ENCODE measurements at places on chromosomes 7 and 10.

DNA sequence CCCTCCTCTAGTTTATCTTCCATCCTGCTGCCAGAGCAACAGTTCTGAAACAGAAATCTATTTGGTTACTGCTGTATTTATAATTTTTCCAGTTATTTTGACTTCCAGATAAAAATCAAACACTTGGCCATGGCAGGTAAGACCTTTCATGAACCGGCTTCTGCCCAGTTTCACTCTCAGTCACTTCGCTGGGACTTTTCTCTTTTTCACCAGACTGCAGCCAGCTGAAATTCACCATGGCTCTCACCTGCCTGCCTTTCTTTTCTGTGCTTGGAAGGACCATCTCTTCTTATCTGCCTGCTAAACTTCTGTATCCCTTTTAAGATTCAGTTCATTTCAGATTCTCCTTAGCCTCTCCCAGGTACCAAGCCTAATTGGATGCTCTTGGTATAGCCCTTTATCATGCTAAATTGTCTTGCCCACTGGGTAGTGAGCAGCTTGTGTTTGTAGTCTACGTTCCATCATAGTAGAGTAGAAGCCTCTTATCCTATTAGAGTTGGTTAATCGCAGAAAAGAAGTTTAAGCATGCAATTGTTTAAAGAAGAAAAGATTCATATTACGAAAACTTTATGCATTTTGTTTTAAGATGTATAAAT is 71.7 kb downstream of the TAF3 start:
- DNase-seq = no peak

- DNase-seq = no peak
These were observed 114.7 kb downstream of the CHN2 start for GRCh38 chr7:29309041-29309854.

- no peak for DNase-seq
These were observed at the start of gene WDFY4 for GRCh38 chr10:48684792-48685623. WDFY4 (plus strand) TSS chr10:48684873; CDS start chr10:48709733, 24,860 bp downstream.

GRCh38 chr7:146067880-146068279 is 48.7 kb upstream of the CNTNAP2 start:
- no peak for DNase-seq

GRCh38 chr10:112250555-112250954 is 32.6 kb upstream of the TECTB start:
- DNase-seq = peak; percentile 1

GRCh38 chr10:72234560-72235095 is 18.6 kb upstream of the ASCC1 start:
- DNase-seq = no peak

DNA sequence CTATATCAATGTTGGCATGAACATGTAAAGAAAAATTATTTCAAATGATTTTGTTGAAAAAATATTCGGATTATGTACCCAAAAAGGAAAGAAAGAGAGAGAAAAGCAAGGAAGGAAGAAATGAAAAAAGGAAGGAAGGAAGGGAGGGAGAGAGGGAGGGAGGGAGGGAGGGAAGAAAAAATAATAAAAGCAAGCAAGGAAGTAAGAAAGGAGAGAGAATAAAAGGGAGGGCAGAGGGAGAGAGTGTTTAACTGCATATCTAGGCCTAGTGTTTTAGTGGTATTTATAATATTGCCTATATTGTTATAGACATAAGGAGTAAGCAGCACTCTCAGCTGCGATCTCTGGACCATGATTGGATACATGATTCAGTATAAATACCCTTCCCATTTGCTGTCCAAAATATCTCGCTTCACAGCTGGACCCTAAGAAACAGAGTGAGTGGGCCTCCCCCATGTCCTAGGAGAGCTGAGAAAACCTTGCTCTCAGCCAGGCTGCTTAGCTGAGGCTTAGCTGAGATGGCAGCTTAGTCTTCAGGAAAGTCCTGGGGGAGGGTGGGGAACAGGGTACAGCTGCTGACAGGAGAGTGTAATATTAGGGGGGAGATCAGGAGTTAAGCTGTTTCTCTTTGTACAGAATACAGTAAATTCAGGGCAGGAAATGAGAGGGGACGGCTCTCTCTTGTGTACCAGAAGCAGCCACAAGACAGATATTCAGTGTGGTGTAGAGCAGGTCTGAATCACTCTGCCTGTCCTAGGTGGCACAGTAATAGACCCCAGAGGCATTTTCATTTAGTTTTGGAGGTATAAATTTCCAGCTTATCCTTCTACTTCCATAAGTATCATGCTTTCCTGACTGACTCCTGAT is 66.8 kb upstream of the TARP start:
- DNase-seq = no peak

DNA sequence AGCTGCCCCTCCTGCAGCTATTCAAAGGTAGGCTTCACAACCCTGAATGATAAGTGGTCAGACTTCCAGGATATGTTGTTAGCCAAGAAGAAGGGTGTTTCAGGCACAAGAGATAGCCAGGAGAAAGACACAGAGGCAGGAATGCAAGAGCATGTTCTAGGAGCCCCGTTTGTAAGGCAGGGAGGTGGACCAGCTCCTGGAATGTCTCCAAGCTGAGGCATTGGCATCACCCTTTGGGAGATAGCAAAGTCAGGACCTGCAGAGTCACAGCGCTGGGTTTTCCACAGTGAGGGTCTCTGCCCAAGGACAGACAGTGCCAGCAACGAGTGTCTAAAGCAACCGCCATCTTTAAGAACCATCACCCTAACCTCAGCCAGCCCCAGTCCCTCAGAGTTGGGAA is 484.5 kb upstream of the ZMIZ1 start:
- DNase-seq = no peak

GRCh38 chr10:49025347-49025983 is 85.8 kb upstream of the LRRC18 start:
- no peak for DNase-seq

DNA sequence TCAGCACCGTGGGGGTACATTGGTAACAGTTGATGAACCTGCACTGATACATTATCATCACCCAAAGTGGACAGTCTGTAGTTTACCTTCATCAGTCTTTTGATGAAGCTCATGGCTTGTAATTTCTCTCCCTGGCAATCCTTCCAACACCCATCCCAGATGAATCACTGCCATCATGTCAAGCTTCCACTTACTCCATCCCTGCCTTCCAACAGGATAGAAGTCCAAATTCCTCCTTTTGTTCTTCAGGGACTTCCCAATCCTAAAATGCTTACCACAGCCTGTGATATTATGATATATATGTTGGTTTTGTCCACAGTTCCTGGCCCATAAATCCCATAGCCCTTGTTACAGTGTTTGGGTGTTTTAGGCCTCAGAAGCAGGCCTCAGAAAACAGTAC is 16.1 kb downstream of the SNX10 start:
- DNase-seq = no peak

DNA sequence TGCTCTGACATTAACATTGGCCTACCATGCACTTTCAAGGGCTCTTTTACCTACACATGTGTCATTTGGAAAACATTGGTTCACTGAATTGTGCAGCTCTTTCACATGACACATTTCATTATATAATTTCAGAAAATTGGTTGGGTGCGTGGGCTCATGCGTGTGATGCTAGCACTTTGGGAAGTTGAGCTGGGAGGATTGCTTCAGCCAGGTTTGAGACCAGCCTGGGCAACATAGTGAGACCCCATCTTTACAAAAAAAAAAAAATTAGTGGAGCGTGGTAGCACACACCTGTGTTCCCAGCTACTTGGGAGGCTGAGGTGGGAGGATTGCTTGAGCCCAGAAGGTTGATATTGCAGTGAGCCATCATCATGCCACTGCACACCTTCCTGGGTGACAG is 3.9 kb downstream of the TASOR2 start:
- DNase-seq = no peak

DNA sequence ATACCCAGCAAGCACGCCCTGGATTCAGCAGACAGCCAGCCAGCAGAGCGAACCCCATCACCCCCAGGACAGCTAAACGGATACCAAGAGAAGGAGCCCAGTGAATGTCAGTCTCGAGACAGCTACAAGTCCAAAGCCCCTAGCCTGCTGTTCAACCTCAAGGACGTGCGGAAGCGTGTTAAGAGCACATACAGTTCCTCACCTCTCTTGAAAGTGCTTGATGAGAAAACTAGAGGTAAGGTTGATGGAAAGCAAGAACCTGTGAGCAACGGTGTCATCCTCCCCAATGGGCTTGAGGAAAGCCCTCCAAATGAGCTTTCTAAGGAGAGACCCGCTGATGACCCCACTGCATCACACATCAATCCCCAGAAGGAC is 24.9 kb downstream of the C10orf71 start:
- no peak for DNase-seq

DNA sequence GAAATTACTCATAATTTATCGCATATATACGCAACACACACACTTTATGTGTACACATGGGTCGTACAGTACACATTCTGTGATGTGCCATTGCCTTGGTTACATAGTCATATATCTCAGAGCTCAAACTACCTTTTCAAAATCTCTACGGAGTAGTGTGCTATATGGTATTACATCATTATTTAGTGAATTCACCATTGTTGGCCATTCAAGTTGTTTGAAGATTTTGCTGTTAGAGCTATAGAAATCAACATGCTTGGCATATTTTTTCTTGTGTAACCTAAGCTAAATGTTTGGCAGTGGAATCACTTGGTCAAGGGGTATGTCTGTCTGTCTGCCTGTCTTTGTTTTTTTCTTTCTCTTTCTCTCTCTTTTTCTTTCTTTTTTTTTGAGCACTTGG is 42.0 kb upstream of the MMD2 start:
- no peak for DNase-seq

DNA sequence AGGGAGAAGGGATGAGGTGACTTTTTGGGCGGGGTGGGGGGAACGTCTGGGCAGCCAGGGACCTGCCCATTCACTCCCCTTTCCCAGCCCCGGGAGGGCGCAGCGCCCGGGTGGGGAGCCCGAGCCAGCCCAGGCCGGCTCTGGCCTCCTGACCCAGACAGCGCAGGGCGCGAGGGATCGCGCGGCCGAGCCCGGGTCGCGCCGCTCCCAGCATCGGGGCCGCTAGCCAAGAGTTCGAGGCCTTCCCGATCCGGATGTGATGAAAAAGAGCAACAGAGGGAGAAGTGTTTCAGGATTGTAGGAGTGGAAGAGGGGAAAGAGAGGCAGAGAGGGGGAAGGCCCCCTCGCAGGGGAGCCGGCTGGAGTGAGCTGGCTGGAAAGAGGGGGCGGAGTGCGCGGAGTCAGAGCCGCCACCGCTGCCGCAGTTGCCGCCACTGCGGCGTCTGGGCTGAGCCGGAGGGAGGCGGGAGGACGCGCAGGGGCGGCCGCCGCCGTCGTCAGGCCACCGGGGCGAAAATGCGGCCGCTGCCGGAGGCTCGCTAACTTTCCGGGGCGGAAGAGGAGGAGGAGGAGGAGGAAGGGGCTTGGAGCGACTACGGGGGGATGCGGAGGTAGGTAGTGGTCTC is at the start of gene MDFIC:
Gene MDFIC (plus strand): TSS at position 69 of the 626 bp plus-strand sequence. CDS start 940 bp downstream, outside the sequence.
- DNase-seq = peak; percentile 53

DNA sequence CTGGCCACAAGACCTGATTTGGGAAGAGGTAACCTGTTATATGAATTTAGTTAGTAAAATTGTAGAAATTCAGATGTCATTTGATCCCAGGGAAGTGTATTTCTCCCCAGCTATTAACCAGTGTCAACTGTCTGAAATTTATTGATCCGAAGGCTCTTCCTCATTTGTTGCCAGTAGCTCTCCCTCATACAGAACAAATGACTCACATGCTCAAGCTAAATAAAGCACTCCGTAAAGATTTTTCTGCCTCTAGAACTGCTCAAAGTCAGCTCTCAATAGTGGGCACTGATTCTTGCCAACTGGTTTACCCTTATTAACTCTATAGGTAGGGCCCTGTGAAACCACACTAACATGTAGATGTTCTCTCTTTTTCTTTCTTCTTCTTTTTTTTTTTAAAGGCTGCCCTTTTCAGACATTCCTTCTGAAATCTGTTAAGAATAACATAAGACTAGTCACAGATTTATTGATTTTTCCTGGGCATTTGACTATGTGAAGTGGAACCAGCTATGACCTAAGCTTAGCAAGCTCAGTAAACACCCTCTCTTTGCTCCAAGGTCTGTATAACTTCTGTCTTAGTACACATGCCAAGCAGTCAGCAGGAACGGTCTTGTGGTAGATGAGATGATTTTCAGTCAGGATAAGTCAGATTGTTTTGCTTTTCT is 21.8 kb downstream of the RPA3 start:
- DNase-seq = no peak

DNA sequence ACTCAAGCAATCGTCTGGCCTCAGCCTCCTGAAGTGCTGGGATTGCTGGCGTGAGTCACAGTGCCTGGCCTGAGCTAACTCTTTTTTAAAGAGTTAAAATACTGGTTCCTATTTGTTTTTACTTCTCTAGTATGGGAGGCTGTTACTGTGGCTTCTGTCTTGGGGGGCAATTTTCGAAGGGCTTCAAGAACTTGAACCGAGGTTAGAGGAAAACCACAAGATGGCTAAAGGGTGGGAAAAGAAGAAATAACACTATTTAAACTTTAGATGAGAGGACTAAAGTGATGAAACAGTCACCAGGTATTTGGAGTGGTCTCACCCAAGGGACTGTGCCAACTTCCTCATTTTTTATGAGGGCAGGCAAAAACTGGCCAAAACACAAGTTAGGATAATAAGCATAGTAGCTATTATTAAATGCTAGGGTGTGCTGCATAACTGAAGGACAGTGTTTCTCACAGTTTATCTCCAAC is 17.8 kb downstream of the MET start:
- DNase-seq = no peak

- DNase-seq = no peak
These were observed 3.2 kb downstream of the GPR141 start for GRCh38 chr7:37686556-37687345.

DNA sequence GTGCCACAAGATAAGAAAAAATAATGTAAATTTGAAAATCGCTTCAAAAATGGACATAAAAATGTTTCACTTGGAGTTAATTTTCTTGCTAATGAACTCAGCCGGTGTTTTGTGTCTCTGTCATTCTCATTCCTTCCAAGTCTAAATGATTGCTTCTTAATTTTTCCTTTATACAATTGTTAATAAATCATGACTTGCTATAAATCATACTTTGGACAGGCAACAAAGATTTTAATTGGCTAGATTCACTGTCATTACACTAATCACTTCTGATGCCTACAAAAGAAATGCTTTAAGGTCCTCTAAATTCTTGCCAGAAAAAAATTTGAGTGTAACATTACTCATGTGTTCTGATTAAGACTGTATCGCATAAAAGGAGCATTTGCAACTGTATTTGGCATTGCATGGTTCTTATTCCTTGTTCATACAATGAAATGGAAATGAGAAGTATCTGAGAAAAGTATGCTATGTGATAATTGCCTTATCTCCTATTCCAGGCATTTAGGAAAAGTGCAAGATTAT is 239.5 kb upstream of the DKK1 start:
- DNase-seq = no peak

DNA sequence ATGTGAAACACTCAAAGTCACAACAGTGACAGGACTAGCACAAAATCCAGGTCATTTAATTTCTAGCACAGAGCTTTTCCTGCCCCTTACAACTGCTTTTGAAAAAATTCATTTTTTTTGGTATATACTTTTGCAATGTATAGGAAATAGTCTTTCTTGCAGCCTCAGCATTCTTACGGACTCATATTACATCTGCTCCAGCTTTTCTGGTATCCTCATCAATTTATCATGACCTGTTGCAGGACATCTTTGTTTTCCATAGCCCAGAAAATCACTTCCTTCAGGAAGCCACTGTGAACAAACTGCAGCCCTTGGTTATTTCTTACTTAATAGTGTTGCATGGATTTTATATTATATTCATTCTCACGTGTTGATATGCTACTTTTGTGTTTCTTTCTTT is 347.9 kb upstream of the MTPN start:
- DNase-seq = no peak

- no peak for DNase-seq
These were observed 10.2 kb downstream of the BRI3 start for GRCh38 chr7:98291717-98292116.

All from kidney capillary endothelial cell (primary cell).